Stimulated activated CD8-positive, alpha-beta memory T cell treated with anti-CD3 and anti-CD28 coated beads, Interleukin-7, amount 100 ng/mL, for 1 hour (primary cell): ENCODE measurements at places on chromosomes 13 and 19.

- peak; percentile 64 for DNase-seq
Measured at GRCh38 chr19:18044825-18045304, 36.9 kb downstream of the ARRDC2 start.

DNA sequence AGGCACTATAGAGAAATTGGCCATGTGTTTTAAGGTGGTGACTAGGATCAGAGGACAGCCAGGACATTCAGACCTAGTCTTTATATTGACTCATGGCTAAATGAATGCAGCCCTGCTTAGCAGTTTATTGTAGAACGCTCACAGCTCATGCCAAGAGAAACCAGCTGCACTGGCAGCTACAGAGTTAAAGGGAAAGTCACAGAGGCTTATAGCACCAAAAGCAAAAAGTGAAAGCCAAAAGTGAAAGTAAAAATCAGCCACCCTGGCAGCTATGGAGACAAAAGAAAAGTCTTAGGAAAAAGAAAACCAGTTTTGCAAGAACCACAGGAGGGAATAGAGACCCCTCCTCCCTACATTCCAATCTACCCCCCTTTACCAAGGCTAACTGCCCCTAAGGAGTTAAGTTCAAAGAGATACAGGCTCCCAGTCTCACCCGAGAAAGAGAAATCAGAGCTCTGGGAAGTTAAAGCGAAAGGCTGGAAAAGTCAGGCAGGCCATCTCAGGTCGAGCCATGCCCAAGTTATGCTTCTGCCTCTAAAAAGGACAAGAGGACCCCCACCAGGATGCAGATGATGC, 99.0 kb downstream of the ZNF429 start:
- no peak for DNase-seq

- DNase-seq, result no peak
Measured at GRCh38 chr19:33247441-33247819, 21.8 kb upstream of the SLC7A10 start.

GRCh38 chr19:16883522-16883921, 5.3 kb upstream of the F2RL3 start:
- no peak for DNase-seq

DNA sequence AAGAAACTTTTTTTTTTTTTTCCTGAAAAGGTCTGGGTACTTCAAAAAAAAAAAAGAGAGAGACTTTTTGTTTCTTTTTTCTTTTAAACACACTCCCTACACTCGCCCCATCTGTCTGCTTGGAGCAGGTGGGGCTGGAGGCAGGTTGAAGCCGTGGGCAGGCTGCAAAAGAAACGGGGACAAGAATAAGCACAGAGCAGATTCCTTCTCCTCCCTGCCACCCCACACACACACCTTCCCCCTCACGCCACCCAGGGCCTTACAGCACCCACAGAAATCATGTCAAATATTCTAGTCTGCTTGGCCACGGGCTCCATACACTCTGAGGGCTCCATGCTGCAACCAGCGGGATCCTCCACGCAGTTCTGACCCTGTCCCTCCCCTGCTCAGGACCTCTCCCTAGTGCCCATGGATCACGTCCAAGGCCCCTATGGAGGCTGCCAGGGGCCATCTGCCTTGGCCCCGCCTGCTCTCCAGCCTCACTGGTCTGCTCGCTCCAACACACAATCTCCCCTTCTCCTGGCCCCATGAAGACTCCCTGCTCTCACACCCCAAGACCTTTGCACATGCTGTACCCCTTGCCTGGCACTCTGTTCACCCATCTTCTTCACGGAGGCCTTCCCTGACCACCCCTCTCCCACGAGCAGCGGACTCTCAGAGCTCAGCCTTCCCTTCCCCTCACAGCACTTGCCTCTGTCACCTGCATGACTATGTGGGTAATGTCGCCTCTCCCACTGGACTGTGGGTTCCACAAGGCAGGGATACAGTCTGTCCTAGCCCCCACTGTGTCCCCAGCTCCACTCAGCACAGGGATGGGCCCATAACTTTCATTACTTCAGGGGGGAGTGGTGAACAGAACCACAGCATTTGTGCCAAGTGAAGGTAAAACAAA, 11.4 kb downstream of the AKT2 start:
- DNase-seq, result no peak

DNA sequence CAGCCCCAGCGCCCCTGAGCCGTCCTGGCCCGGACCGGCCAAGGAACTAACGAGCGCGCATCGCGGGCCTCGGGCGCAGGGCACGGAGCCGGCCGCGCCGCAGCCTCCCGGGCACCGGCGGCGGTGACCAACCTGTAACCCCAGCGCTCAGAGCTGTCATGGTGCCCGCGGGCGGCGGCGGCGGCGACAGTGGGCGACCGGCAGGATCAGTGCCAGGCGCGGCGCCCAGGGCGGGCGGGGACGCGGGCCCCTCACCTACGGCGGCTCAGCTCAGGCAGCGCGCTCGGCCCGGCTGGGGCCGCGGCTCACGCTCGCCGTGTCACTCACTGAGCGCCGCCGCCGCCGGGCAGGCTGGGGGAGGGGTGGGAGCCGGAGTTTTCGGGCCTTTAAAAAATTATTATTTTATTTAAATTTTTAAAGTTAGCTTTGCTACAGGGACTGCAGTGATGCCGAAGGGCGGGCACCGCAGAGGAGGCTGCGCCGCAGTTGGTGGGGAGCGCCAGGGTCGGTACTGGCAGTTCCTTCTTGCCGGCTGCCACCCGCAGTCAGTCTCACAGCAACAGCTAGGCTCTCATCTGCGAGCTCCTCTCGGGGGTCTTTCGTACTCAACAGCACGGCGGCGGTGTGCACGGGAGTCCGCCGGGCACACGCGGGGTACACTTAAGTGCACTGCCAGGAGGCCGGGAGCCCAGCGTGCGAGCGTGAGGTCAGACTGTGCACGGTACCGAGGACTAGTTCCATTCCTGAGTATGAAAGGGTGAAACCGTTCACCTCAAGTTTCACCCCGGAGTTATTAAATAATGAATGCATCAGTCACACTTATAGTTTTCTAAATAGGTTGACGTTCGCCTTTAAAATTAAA, at the start of gene NALCN:
Gene NALCN, minus strand, starts transcription at position 328 of the 862 bp plus-strand sequence. CDS start 17,382 bp downstream, outside the sequence.
- DNase-seq, result no peak

DNA sequence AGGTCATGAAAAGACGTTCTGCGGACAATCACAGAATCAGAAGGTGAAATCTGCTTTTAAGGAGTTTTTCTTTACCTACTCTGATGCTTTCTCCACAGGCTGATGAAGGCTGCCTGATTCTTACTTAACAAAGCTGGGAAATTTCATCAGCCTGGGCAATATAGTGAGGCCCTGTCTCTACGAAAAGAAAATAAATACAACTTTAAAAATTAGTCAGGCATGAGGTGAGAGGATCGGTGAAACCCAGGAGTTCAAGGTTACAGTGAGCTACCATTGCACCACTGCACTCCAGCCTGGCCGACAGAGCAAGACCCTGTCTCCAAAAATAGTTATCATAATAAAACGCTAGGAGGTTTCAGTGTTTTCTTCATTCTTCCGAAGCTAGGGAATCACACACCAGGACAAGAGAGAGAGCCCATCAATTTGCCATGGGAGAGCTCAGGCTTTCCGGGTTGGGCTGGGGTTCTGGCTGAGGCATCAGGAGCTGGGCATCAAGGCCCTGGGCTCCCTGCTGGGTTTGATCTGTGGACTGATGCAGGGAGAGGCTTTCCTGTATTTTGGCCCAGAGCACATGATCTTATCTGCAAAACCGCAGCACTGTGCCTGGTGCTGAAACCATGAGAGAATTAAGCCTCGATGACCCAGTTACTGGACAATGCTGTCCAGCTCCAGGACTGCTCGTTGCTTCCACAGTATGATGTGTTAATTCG, 25.1 kb upstream of the CEBPG start:
- DNase-seq, result no peak

- no peak for DNase-seq
Measured at GRCh38 chr13:42396501-42396900, 124.5 kb downstream of the AKAP11 start.

DNA sequence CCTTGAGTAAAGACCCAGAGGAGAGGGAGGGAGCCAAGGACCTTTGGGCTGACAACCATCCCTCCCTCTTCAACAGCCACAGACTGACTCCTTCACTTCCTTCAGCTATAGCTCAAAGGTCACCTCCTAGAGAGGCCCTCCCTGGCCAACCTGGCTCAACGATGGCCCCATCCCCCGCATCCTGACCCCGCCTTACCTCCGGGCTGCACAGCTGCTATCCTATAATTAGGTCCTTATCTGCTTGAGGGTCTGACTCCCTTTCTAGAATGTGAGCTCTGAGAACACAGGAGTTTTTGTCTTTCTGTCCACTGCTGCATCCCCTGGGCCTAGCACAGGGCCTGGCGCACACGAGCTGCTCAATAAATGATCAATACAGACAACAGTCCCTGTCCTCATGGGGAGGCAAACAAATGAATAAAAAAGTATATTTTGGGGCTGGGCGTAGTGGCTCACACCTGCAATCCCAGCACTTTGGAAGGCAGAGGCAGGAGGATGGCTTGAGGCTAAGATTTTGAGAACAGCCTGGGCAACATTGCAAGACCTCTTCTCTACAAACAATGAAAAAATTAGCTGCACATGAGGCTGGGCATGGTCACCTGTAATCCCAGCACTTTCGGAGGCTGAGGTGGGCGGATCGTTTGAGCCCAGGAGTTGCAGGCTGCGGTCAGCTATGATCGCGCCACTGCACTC, 6.6 kb upstream of the LGALS4 start:
- DNase-seq, result no peak

GRCh38 chr19:18173572-18174288, at the start of gene IFI30:
Gene IFI30, plus strand, starts transcription at chr19:18173813. Its CDS starts 29 bp downstream, at chr19:18173842.
- peak; percentile 27 for DNase-seq

GRCh38 chr19:13164343-13165161, 14.3 kb downstream of the IER2 start:
- DNase-seq, result no peak

DNA sequence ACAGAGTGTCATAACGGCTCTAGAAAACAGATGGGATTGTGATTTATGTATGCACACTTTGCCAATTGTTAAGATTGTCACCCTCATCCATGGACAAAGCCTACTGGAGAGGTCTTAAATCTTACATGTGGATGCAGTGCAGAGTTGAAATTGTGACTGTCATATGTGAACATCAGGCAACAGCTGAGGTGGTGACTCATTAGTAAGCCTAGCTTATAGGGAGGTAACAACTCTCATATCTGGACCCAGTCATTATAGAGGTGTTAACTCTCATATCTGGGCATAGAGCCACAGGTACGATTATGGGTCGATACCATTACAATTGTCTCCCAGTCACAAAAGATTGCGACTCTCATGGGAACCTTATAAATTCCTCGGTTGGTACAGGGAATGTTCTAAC, 29.8 kb upstream of the ZNF254 start:
- no peak for DNase-seq

DNA sequence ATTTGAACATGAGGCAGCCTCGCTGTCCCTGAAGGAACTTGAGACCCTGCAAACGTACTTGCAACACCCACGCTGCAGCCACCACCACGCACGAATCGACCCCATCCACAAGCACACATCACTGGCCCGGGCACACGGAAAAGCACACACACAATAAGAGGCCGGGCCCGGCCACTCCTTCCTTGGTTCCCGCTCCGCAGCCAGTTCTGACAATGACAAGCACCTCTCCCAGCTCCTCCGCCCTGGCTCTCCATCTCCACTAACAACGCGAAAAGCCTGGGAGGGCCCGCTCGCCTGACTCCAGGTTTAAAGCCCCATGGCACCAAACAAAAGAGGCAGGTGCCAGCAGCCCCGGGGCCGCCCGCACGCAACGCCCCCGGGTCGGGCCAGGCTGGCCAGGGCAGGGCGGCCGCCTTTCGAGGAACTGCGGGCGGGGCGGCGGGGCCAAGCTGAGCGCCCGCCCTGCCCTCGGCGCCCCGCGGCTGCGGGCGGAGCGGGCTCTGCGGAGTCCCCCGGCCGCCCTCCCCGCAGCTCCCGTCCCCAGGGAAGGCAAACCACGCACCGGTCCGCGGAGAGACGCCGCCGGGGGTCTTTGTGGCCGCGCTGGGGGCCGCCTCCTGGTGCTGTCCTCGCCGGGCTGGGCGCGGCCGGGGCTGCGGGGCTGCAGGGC, 495 bp downstream of the DCLK1 start:
- DNase-seq, result no peak

GRCh38 chr19:1214862-1215731, 9.5 kb downstream of the STK11 start:
- no peak for DNase-seq

- no peak for DNase-seq
Measured at GRCh38 chr13:94444826-94445225, 34.7 kb downstream of the DCT start.

GRCh38 chr13:49272296-49272695, 24.6 kb downstream of the CDADC1 start:
- no peak for DNase-seq

- DNase-seq, result no peak
Measured at GRCh38 chr13:57633141-57633949, 1.8 kb downstream of the PCDH17 start.

- no peak for DNase-seq
Measured at GRCh38 chr13:77061362-77061761, 34.4 kb upstream of the FBXL3 start.

- DNase-seq, result no peak
Measured at GRCh38 chr13:90562443-90562842, 785.0 kb upstream of the MIR17HG start.

DNA sequence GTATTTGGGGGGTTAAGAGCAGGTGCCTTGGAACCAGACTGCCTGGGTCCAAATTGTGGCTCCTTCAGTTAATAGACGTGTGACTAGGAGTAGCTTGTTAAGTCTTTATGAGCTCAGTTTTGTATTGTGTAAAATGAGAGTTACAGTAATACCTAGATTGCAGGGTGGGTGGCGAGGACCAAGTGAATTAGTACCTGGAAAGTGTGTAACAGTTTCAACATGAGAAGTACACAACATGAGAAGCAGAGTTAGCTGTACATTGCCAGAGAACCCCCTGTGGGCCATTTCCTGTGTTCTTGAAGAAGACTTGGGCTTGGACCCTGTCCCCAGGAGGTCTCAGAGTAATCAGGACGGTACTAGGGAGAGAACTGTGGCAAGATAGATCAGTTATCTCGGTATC, 36.8 kb downstream of the PPP2R1A start:
- DNase-seq, result no peak

- no peak for DNase-seq
Measured at GRCh38 chr19:40088299-40089047, 2.3 kb downstream of the ZNF780A start.

DNA sequence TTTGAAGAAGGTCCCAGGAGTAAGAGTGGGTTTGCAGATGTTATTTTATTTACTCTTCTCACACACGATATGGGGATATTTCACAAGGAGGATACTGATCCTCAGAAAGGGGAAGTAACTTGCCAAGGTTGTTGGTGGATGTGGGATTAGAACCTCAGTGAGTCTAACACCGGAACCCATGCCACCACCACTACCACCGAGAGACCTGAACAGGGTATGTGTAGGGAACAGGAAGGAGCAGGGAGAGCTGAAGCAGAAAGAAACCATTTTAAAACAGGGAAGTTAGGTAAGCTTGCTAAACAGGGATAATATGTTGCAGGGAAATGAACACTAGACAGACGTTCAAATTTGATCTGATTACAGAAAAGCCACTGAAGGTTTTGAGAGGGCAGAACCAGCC, 11.6 kb upstream of the CEACAM3 start:
- DNase-seq, result no peak

DNA sequence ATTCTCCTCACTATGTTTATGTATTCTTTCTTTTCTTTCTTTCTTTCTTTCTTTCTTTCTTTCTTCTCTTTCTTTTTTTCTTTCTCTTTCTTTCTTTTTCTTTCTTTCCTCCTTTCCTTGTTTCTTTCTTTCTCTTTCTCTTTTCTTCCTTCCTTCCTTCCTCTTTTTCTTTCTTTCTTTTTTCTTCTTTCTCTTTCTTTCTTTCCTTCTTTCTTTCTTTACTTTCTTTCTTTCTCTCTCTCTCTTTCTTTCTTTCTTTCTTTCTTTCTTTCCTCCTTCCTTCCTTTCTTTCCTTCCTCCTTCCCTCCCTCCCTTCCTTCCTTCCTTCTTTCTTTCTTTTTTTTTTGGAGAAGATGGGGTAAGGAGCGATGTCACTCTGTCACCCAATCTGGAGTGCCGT, 1405.5 kb downstream of the SLITRK5 start:
- no peak for DNase-seq
